ENCODE measurements at places on chromosomes 1 and 21.

- DNase-seq, result no peak
These were observed 1.1 kb upstream of the NFIA start for GRCh38 chr1:61081144-61081685.

GRCh38 chr1:161885759-161886158, 119.6 kb downstream of the ATF6 start:
- no peak for DNase-seq

DNA sequence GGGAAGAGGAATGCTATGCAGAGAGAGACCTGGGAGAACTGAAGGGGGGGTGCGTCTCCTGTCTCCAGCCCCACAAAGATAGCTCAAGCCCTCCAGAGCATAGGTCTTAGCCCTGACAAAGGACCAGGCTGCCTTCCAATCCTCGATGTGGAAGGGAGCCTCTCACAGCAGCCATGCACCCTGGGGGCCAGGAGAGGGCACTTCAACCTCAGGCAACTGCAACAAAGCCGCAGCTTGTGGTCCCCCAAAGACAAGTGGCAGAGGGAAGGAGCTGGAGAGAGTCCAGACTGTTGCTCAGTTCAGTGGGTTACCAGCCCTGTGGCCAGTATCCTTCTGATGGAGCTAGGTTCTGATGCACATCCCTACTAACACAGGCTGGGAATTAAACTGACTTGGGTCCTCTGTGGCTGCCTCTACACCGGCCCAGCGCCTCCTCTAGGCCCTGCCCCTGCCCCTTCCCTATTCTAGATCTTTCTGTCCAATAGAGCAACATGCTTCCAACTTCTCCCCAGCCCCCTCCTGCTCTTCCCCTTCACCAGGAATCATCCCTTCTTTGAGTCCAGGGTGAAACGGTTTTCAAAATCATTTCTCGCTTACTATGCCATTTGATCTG, 100.7 kb upstream of the SPATA6 start:
- no peak for DNase-seq

GRCh38 chr1:156560585-156561163, 11.7 kb downstream of the IQGAP3 start:
- no peak for DNase-seq

DNA sequence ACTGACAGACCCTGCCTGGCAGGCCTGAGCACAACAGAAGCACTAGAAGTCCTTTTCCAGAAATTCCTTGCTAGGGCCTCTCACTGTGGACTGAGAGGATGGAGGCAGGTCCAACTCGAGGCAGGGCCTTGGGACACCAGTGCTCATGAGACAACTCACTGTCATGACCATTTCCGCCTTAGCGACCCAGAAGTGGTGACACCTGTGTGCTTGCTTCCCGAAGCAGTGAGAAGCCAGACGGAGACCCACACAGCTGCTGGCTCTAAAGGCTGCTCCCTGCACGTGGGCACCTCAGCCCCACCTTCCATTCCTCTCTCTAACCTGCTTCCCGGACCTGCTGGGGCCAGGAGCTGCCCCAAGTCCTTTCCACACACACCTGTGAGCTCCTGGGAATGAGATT, 33.0 kb downstream of the KCNC4 start:
- no peak for DNase-seq

GRCh38 chr1:7339953-7340352, 431.1 kb upstream of the VAMP3 start:
- DNase-seq, result no peak

GRCh38 chr1:16882986-16883385, 12.8 kb upstream of the RNU1-2 start:
- DNase-seq, result no peak

GRCh38 chr1:11245904-11246719, 16.2 kb downstream of the MTOR start:
- no peak for DNase-seq

GRCh38 chr1:32337855-32338636, 2.0 kb upstream of the MARCKSL1 start:
- DNase-seq, result no peak

DNA sequence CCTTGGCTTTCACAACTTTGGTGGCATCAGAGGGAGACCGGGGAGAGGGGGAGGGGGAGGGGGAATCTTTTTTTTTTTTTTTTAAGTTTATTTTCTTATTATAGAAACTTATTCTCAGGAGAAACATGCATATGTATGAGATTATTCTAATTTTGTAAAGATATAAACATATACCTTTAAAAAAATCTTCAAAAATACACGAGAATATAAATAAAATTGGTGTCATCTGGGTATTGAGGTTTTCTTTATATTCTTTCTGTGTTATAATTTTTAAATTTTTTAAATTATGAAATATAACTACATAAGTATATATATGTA, 18.9 kb upstream of the SNRPE start:
- no peak for DNase-seq

All from NCI-H226 (cell line).